Stimulated activated naive CD4-positive, alpha-beta T cell (primary cell): ENCODE measurements at places on chromosomes 7 and 10.
A peak's percentile ranks its signal among the peaks of the same experiment; 100 is the strongest.

DNA sequence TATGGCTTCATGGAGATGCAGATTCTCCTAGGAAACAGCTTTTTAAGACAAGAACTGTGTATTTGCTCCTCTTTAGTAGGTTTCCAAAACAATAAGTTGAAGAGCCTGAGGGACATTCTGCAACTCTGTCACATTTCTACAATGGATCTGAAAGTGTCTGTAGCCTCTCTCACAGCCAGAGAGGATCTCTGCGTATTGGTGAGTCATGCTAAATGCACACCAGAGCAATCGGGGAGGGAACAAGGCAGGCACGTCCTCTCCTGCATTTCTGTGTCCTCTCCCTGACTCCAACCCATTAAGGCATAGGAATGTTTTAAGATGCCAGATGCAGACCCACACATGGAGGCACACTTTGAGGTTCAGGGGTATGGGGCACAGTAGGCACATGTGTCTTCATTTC lies 1126.4 kb upstream of the GHITM start:
- no peak for DNase-seq

GRCh38 chr7:97722386-97722785 lies 9.5 kb upstream of the TAC1 start:
- no peak for DNase-seq

DNA sequence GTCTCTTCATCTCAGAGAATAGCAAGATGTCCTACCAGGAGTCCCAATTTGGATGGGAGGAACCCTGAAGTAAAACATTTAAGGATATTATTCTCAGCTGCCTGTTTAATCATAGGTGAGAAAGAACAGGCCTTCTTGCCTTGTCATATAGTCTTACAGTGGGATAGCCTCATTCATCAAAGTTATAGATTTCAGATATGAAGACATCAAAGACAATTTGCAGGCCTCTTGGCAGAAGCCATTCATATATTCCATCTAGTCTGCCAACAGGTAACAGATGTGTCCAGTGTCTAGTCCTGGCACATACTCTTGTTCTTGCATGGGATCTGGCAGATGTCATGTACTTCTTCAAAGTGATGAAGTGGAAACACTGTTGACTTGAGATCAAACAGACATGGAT lies 601.3 kb upstream of the GHITM start:
- DNase-seq: no peak

GRCh38 chr7:67512481-67512880 lies 515.8 kb downstream of the TYW1 start:
- DNase-seq: no peak

GRCh38 chr10:91879515-91880170 lies 29.6 kb downstream of the FGFBP3 start:
- no peak for DNase-seq

DNA sequence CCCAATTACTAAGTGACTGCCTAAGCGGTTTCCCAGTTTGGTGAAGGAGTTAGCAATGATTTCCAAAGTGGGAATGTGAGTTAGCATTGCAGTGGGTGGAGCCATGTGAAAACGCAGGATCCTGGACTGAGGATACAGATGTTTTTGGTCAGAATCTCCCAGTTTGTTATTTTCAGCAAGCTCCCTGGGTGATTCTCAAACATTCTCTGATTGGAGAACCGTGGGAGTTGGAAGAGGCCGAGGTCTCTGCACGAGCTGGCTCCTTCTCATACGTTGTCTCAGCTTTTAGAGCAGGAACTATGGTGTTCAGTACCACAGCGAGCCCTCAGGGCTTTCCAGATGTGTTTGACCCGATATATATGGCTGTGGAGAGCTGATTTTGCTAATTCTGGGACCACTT lies 396.5 kb upstream of the NPVF start:
- no peak for DNase-seq

DNA sequence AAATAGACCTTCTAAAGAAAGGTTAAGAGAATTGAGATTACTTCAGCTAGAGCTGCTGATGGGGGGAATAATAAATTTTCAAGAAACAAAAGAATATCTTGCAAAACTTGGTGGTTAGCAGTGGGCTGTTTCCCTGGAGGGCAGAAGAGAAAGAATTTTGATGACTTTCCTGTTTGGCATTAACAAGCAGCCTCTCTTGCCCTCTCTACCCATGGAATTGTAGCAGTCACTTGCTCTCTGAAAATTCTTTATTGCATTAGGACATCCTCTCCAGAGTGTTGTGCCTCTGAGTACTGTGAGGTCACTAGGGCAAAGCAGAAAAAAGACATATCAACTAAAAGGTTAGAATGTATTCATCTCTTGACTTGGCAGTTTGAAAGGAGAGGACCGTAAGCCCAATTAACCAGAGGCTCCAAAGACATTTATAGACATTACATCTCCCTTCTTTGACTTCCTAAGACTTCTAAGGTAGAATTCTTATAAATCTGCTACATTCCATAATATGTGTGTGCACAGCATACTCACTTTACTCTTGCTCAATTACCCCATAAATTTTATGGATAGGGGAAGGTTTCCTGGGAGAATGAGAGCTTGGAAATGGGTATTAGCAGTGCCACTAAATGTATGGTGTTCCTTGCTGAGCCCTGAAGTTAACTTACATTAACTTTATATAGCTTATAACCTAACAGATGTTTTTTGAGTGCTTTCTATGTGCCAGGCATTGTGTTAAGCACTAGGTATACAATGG lies 215.3 kb downstream of the KIF20B start:
- no peak for DNase-seq

- DNase-seq: no peak
These were observed 27.3 kb upstream of the KMT2C start for GRCh38 chr7:152462995-152463708.

- DNase-seq: no peak
These were observed 67.5 kb downstream of the LRMDA start for GRCh38 chr10:75498884-75499350.

GRCh38 chr7:29811586-29811985 lies 5.3 kb downstream of the WIPF3 start:
- no peak for DNase-seq

- DNase-seq: peak; percentile 43
These were observed 71.2 kb upstream of the FOXK1 start for GRCh38 chr7:4610768-4611467.

DNA sequence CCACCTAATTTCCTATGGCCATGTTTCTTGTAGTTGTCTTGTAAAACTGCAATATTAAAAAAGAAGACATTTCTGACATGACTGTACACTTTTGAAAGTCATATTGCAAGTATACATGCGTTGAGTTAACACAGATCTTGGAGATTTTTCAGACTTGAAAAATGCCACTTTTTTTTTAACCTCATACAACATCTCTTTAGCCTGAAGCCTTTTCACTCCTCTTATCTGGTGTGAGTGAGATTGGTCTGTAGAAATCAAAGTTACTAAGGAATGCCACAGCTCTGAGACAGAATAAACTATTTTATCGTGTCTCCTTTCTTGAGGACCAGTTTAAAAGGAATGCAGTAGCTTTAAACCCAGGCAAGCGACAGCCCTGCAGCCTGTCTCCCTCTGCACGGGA lies 43.9 kb upstream of the NEUROD6 start:
- DNase-seq: no peak

- DNase-seq: no peak
These were observed 695.5 kb downstream of the INHBA start for GRCh38 chr7:41007351-41007751.

DNA sequence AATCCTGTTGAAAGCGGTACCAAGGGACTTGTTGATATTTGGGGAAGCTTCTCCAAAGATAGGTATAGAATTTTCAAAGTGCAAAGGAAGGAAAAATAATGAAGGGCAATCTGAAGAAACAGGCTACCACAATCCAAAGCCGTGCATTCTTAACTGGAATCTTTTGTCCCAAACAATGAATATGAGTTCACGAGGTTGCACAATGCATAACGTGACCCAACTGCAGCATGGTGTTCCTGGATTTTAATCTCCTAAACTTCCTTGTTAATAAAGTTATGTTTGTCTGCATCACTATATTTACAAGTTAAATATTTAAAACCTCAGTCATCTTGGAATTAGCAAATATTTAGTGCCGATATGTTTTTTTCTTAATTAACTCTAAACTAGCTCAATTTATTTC lies 203.7 kb downstream of the WDR11 start:
- no peak for DNase-seq

DNA sequence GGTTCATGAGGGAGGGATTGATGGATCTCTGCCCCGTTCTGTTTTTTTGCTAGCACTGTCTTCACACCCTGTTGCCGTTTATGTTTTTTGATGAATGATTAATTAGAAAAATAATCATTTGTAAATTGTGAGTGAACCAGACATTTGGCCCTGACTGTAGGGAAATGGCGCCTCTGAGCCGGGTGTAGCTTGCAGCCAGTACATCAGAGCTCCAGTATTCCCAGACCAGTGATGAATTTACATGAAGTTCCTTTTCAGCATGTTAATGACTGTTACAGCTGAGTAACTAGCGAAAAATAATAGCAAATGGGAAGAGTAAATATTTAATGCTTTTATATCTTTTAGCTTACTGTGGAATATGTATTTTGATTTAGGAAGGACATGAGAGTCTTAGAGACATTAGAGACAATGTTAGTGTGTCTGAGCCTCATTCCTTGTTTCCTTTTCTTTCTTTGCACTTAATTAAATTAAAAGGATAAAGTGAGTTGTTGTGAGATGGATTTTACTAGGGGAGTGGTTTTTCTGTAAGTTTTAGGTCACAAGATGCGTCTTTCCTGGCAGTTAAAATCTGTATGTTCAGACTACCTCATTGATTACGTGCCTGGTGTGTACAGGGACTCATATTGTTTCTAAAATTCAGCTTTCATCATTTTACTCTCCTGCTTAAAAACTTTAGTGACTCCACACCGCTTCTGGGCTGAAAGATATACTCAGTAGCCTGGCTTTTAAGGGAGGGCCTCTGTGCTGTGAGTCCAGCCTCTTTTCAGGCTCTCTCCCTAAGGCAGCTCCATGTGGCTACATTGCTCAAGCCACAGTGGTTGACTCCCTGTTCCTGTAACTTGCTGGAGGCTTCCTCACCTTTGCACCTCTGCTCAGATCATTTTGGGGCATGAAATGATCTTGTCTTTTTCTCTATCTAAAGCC lies 86.4 kb downstream of the AUTS2 start:
- DNase-seq: no peak

- DNase-seq: no peak
These were observed 100.9 kb upstream of the YAE1 start for GRCh38 chr7:39465055-39465929.

GRCh38 chr7:149713731-149714068 lies 59.7 kb downstream of the ZNF467 start:
- DNase-seq: no peak

DNA sequence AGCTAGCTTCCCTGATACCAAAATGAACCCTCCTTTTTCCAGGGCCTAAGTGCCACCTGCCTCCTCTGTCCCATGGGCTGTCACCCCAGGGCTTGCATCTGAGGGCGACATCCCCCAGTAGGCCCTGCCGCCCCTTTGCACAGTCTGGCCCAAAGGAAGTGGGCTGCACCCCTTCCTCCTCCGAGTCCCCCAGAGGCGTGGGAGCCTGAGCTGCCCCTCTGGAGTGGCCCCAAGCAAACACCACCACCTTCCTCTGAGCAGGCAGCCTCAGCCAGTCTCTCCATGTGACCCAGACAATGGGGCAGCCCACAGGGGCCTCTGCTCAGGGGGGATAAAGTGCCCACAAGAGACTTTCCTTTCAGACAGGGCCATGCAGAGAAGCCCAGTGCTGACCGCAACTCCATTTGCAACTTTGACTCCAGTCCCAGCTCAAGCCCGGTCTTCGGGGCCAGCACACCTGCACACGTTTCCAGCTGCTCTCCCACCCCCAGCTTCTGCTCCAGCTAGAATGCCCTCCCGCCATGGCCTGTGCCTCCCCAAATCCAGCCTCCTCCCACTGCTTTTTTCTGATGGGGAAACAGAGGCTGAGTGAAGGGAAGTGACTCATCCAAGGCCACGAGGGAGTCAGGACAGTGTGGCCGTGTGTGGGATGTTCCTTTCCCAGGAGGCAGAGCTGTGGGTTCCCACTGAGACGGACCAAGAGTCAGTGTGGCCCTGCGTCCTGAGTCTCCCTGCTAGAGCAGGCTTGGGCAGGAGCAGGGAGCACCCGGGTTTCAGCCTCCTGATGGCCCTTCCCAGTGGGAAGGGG lies 111.9 kb downstream of the ZMIZ1 start:
- no peak for DNase-seq

GRCh38 chr7:75626954-75627353 lies 111.8 kb downstream of the HIP1 start:
- no peak for DNase-seq

GRCh38 chr7:398888-399287 lies 108.9 kb downstream of the FOXL3 start:
- DNase-seq: no peak

GRCh38 chr10:98260752-98261151 lies 7.2 kb downstream of the LOXL4 start:
- no peak for DNase-seq

DNA sequence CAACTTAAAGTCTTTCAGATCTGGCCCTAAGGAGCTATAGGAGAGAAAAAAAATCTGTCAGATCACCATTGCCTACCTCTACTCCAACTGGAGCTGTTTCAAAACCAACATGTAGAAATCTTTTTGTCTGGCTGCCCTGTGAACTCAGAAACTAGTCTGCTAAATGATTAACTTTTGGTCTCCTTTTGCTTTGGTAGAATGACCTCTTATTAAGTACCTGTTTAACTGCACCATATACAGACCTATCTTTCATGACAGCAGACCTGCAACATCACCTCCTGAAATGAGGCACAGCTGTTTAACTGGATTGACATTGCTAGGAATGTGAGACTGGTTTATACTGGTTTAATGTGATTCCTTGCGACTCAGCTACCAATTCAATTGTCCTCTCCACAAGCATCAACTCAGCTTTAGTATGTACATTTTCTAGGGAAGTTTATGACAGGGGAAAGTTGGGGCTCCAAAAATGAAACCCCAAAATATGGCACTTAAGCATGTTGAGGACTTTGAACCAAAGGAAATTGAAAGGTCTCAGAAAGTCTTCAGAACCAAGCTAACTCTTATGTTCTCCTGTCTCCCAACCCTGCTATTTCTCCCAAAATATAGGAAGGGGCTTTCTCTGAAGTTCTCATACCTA lies 1.8 kb downstream of the CYP3A43 start:
- no peak for DNase-seq

DNA sequence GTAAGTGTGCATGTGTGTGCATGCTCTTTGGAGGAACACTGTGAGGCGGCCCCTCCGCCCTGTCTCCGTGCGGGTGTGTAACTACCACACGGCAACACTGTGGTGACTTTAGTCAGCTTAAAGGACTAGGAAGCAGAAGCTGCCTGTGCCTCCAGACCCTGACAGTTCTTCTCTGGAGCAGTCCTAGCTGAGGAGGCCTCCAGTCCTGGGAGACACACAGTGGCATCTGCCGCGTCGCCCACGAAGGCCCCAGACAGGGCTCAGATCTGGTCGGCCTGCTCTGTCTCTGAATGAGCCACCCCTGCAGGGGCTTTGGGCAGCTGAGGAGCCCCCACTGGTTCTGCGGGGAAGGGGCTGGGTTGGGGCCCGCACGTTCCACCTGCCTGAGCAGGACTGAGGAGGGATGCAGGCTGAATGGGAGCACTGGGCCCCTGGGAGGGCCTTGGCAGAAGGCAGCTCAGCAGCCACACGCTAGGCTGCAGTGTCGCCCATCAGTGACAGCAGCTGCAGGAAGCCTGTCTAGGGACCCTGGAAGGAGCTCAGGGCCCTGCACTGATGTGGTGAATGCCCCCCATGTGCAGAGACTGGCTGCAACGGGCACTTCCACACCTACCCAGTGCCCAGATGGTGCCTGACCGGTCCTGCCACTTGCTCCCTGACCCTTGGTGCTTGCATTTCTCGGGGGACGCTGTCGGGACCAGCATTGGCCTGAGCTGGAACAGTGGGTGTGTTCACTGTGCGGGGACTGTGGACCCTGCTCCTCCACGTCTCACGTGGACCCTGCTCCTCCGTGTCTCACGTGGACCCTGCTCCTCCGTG lies 27.3 kb upstream of the KNDC1 start:
- DNase-seq: no peak
